ENCODE measurements at places on chromosomes 13 and 19.

- DNase-seq = no peak
Measured at GRCh38 chr13:102090532-102090931, 311.3 kb downstream of the FGF14 start.

DNA sequence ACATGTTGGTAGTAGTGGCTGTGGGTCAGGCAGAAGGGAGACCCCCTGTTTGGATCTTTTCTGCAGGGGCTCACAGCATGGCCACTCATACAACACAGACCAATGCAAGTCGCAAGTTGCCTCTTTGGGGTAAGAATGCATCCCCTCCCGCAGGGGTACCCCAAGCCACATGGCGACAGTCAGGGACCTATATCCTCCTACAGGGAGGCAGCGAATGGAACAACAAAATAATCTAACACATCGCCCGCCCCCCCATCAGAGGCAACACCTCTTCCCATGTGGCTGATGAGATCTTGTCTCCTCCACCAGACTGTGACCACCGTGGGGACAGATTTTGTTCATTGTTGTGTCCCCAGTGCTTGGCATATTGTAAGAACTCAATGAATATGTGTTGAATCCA lies 40.7 kb upstream of the PNMA8B start:
- no peak for DNase-seq

- no peak for DNase-seq
Measured at GRCh38 chr19:2812414-2813234, 7.0 kb upstream of the ZNF554 start.

DNA sequence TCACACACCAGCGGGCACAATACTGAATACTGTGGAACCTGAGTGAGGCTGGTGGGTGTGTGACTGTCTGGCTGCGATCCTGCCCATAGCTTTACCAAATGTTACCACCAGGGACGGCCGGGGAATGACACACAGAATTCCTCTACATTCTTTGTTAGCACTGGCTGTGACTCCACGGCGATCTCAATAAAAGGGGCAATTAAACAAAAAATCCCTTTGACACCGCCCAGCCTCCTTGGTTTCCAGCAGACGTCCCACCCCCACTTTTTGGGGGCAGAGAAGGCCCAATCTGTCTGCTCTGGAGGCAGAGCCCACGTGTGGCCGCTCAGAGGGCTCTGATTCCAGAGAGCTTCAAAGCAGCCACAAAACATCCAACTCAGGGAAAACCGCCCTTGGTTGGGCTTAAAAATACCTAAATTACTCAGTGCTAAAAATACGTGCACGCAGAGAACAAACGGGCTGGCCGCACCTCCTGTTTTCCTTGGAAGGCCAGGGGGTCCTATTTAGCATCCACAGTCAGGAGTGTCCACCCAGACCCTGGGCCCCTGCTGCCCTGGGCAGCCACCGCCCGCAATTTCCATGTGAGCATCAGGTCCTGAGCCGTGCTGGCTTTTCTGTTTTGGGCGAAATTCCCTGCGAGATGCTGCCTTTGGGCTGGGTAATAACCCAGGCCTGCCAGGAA lies 47.8 kb downstream of the GADD45B start:
- no peak for DNase-seq

- no peak for DNase-seq
Measured at GRCh38 chr13:30409886-30410704, 12.2 kb upstream of the UBE2L5 start.

- no peak for DNase-seq
Measured at GRCh38 chr13:72653506-72653905, 73.9 kb downstream of the MZT1 start.

Data from stimulated activated CD8-positive, alpha-beta memory T cell treated with anti-CD3 and anti-CD28 coated beads, Interleukin-7, amount 100 ng/mL, for 1 hour (primary cell).